ENCODE measurements at places on chromosomes 11 and 22.

GRCh38 chr11:13262096-13262495 lies 15.5 kb upstream of the BMAL1 start:
- DNase-seq = no peak

- DNase-seq = no peak
Measured at GRCh38 chr11:124612567-124613246, 1.5 kb downstream of the PANX3 start.

GRCh38 chr22:48663297-48663696 lies 1164.4 kb downstream of the BRD1 start:
- DNase-seq = no peak

DNA sequence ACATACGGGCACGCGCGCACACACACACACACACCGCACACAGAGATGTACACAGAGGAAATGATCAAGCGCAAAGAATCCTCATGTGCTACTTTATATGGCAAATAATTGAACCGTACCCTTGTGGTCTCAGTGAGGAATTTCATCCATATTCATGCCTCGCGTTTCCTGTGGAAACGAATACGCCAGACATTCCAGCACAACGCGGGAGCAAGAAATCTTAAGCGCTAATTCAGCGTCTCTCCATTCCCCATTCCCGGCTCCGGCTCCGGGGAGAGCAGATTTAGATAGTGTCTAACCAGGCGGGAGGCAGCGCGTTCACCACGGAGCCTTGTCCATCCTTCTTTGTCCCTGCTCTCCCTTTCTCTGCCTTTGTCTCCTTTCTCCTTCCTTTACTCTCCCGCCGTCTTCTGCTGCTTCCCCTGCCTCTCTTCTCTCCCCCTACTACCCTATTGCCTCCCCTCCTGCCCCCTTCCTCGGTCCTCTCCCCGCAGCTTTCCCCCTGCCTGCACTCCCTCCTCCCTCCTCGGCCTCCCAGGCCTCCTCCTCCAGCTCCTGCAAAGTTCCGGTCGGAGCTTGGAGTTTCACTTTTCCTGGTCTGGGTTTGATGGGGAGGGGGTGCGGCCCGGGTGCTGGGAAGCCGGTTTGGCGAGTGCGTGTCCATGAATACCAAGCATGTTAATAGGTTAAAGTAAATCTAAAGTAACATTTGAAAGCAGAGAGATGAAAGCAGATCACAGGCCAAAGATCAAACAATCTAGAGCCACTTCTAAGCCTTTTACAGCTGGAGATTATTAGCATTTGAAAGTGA lies 579.3 kb downstream of the BUD13 start:
- DNase-seq = no peak

- no peak for DNase-seq
Measured at GRCh38 chr22:46421267-46421666, 85.8 kb downstream of the TRMU start.

GRCh38 chr11:107018219-107018901 lies at the start of gene GUCY1A2:
TSS of gene GUCY1A2 (minus strand) at chr11:107018476. CDS start at chr11:107018055, 421 bp downstream.
- no peak for DNase-seq

- peak; percentile 9 for DNase-seq
Measured at GRCh38 chr22:43262990-43263644, 76.2 kb upstream of the TTLL12 start.

DNA sequence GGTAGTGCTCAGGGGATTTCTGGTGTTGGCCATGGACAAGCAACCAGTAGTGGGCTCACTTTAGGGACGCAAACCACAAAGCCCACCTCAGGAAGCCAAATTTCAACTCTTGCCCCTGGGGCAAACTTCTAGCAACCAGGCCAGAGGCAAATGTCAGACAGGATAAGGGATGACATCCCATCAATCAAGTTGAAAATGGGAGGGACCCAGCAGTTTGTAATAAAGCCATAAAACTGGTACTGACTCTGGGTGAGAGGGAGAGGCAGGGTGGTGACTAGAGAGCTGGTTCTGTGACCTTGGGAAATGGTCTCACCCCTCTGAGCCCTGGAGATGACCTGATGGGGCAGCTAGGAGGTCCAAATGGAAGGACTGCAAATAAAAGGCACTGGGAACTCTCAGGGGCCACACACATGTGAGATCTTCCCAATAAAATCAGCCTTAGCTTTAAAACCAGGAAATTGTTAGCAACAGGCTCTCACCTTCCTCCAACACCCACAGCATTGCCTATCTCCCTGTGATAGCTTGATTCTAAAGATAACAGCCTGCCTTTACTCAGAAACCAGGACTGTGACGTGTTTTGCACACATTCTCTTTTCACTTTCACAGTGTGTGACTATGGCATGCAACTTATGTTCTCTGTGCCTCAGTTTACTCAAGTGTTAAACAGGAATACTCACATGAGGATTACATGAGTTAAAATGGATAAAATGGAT lies 6.4 kb upstream of the TBC1D10A start:
- no peak for DNase-seq

GRCh38 chr22:35576671-35577070 lies 36.0 kb downstream of the RASD2 start:
- DNase-seq = no peak

DNA sequence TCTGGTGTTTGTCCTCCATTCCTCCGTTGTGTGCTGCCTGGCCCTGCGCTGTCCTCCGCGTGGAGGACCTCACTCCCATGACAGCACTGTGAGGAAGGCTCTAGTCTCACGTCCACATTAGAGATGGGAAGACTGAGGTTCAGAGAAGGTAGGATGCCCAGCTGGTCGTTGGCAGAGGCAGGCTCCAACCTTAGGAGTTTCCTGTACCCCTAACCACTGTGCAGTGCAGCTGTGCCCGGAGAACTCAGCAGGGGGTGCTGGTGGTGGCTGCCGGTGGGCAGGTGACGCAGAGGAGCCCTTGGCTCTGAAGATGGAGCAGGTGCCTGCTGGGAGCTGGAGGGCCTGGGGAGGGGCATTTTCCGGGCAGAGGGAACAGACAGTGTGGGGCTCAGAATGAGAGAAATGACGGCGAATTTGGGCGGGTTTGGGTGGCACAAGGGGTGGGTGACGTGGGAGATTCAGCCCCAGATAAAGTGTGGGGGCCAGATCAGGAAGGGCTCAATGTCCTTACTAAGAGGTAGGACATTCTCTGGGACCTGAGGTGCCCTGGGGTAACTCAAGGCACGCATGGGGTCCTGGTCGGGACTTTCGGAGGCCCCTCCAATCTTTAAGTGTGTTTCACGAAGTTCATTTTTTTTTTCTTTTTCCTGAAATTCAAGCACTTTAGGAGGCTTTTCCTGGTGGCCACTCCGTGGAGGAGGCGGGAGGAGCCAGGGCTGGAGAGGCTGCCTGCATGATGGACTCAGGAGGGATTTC lies 535.0 kb downstream of the TBC1D22A start:
- DNase-seq = no peak

DNA sequence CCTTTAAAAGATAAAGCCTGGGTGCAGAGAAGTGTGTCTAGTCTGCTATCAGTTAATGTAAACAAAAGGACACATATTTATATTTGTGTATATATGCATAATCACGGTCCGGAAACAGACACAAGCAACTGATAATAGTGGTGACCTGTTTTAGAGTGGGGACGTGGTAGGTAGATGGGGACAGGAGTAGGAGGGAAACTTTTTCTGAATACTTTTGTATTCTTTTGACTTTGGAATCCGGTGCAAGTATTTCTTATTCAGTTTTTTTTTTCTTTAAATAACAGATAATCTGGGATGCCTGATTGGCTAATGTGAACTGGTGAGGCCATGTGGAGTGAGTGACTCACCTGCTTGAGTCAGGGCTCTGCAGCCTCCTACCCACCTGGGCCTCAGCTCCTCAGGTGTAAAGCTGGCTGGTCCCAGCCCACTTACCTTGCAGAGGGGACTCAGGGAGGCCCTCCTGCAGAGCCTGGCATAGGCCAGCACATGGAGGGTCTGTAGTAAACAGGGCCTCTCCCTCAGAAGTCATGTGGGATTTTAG lies 15.3 kb downstream of the MICAL2 start:
- no peak for DNase-seq

GRCh38 chr11:82680252-82680651 lies 53.4 kb downstream of the FAM181B start:
- DNase-seq = no peak

GRCh38 chr11:1570896-1571759 lies 943 bp downstream of the DUSP8 start:
- DNase-seq = no peak

- DNase-seq = no peak
Measured at GRCh38 chr22:20844055-20845037, 14.3 kb downstream of the PI4KA start.

DNA sequence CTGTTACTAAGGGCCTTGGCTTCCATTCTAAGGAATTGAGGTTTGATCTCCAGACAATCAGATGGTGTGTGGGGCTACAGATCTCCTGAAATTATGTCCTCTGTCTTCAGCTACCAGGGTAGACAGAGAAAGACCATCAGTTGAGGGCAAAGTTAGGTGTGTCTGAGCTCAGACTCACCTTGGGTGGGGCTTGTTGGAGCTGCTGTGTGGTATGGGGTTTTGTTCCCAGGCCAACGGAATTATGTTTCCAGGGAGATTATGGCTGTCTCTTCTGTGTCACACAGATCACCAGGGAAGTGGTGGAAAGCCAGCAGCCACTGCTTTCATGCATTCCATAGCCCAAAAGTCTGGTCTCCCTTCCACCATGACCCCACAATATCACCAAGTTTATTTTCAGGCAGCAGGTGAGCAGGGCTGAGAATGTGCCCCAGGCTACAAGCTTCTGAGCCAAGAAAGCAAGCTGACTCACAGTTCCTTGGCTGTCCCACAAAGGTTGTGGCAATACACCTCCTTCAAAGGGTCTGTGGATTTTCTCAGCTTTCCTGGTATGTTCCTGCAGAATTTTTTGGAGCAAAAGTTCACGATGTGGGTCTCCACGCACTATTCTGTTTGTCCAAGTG lies 714.9 kb downstream of the LUZP2 start:
- DNase-seq = no peak

DNA sequence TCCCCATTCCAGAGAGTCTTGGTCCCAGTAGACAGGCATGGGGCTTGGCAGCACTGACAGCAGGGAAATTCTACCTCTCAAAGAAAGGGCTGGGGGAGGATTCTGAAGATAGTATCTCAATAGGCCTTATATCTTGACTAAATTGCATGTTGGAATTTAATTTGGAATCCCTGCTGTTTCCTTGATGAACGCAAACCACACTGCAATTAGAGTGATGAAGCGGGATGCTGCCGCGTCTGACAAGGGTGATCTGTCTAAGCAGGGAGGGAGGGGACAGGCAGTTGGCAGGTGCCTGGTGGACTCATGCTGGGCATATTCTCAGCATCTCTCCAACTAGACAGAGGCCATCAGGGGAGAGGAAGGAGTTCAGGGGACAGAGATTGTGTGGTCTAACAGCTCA lies 48.4 kb downstream of the COMMD9 start:
- DNase-seq = no peak

Measured in activated T-helper 1 cell treated with Interleukin-2 at 50 U/mL for 16 hours (primary cell).